Heart right ventricle (tissue), 16 donors: ENCODE measurements at places on chromosomes 2 and 18. TPM values are rescaled to one million over a fixed set of nuclear protein-coding genes. Genes with fewer than 3 reads are reported as not detected.

DNA sequence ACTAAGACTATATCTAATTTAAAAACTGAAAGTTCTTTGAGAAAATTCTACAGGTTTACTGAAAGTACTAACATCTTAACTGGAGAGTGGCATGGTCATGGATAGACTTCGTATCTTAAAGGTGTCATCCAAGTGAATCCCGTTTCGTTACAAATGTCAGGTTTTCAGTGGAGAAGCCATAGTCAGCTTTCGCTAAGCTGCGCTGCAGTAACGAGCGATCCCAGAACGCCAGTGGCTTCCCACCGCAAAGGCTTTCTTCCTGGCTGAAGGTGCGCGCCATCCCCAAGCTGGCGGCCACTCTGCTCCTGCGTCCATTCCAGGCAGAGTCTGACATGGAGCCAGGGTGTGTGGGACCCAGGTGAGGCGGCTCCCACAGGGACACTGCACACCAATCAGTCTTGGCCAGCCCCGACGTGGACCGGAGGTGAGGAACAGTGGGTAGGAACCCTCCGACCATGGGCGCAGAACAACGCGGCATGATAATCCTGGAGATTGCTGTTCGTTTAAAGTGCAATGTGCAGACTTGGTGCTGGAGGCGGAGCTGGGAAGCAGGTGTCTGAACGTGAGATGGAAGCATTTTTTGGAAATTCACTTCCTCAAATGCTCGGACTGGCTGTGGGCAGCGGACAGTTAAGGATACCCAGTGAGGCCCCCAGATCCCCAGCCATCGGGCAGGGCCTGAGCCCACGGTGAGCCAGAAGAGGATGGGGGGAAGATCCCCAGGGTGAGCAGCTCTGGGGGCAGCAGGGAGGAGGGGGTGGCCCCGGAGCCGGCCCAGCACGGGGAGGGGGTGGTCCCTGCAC, 27.8 kb upstream of the KCNG2 start:
- H3K36me3 ChIP-seq: no peaks in the 10 kb centered on the region
- no peak overlapping the region for H3K27ac ChIP-seq
- DNase-seq: no peak
- no peak overlapping the region for H3K4me3 ChIP-seq

DNA sequence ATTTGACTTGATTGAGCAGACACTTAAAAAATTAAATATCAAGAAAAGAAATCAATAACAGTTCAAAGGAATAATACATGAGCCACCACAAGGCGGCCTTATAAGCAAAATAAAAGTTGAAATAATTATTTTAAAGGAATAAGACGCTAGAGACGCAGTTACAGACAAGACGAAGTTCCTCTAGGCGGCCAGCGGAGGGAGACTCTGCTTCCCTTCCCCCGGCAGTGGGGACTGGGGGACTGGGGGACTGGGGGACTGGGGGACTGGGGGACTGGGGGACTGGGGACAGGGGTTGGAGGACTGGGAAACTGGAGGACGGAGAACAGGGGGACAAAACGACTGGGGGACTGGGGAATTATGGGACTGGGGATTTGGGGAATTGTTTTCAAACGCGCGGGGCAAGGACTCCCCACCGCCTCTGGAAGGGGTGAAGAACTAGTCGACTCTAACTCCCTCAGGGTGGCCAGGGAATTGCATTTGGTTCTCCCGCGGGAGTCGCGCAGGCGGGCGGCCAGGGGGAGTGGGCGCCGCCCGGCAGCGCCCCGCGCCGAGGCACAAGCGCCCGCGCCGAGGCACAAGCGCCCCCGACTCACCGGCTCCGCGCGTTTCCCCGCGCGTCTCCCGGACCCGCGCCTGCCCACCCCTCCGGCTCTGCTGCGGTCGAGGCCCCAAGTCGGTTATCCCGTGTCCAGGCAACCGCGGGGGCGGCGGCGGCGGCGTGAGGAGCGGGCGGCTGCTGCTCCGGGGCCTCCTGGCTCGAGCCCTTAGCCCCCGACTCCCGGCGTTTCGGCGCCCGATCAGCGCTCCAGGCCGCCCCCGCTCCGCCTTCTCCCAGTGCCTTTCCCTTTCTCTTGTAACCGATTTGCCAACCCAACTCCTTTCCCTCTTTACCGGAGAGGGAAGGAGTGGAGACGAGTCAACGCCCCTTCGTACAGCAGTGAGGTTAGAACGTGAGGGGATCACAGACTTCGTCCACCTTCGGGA, at the start of gene CCDC178:
CCDC178 (minus strand) TSS at position 662 of the 984 bp plus-strand sequence. CDS start 28,633 bp downstream, outside the sequence.
- H3K4me1 ChIP-seq: peaks cover 6% of the 10 kb centered on the region
- no peaks in the 10 kb centered on the region for H3K36me3 ChIP-seq
- peak within 1 kb of the TSS; percentile 55 for H3K4me3 ChIP-seq
- H3K27me3 ChIP-seq: peaks cover 24% of the 10 kb centered on the region
- peak; percentile 21 for DNase-seq

DNA sequence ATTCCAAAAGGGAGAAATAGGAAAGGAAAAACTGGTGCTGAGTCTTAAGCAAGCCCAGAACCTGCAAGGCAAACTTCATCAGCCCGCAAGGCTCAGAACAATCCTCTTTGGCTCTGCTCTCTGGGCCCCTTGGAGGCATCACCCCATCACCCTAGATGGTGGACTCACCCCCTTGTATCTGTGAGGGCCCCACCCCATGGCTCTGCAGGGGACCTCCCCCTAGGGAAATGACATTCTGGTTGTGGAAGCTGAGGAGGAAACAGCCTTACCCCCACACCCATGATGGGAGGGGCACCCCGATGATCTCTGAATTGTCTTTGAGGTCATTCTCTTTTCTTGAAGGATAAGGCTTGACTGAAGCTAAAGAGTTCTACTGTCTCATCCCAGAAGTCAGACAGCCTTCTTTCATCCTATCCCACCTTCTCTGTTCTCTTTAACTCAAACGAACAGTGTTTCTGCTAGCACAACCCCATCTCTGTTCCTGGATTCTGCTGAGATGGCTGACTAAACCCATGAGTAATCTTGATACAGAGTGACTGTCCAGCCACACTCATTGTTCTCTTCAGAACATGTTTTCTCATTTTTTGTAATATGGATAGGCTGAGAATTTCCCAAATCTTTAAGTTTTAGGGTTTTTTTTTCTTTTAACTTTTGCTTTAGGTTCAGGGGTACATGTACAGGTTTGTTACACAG, 492.1 kb upstream of the MYT1L start:
- H3K4me1 ChIP-seq: no peaks in the 10 kb centered on the region
- no peaks in the 10 kb centered on the region for H3K27me3 ChIP-seq
- no peak overlapping the region for H3K4me3 ChIP-seq
- DNase-seq: no peak
- no peaks in the 10 kb centered on the region for H3K36me3 ChIP-seq

GRCh38 chr2:2171624-2172023, 159.5 kb downstream of the MYT1L start:
- no peak overlapping the region for H3K27ac ChIP-seq
- H3K4me1 ChIP-seq: no peaks in the 10 kb centered on the region
- H3K27me3 ChIP-seq: no peaks in the 10 kb centered on the region

DNA sequence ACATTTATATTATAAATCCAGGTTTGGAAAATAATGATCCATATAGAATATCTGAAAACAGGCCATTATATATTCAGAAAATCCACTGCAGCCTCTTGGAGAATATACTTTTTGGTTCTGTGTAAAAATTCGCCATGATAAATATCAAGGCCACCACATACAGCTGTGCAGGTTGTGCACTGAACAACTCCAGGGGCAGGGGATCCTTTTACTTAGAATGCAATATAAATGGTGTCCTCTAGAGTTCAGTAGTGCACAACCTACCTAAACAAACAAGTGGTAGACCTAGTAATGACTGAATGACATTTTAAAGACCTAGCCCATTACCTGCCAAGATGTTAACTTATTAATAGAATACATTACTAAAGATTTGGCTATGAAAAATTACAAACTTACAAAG, 22.4 kb downstream of the MOGAT1 start:
- no peak for DNase-seq
- H3K4me1 ChIP-seq: no peaks in the 10 kb centered on the region
- H3K36me3 ChIP-seq: no peaks in the 10 kb centered on the region
- H3K27me3 ChIP-seq: no peaks in the 10 kb centered on the region
- H3K4me3 ChIP-seq: no peak overlapping the region

DNA sequence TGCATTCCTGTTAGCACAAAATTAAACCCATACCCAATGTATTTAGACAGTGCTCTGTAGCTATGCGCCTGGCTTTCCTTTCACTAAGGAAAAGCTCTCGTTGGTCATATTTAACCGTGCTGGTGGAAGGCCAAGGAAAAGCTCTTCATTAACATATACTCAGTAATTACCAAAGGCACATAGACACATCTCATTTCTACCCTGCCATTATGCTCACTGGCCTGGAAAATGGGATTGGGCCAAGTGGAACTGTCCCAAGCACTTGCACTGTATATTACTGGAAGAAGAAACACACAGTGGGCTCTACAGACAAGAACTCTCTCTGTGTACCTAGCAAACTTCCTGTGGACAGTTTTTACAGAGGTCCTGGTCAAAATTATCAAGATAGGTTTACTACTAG, 274.4 kb downstream of the ERBB4 start:
- H3K36me3 ChIP-seq: no peaks in the 10 kb centered on the region
- H3K4me1 ChIP-seq: no peaks in the 10 kb centered on the region
- H3K27me3 ChIP-seq: no peaks in the 10 kb centered on the region
- H3K4me3 ChIP-seq: no peak overlapping the region
- H3K27ac ChIP-seq: no peak overlapping the region

- no peaks in the 10 kb centered on the region for H3K27me3 ChIP-seq
- no peaks in the 10 kb centered on the region for H3K4me1 ChIP-seq
- no peak overlapping the region for H3K4me3 ChIP-seq
- no peak for DNase-seq
Measured at GRCh38 chr18:4016391-4017049, 438.6 kb downstream of the DLGAP1 start.

GRCh38 chr2:49241501-49241900, 87.2 kb upstream of the FSHR start:
- no peak overlapping the region for H3K4me3 ChIP-seq
- no peaks in the 10 kb centered on the region for H3K27me3 ChIP-seq
- no peak overlapping the region for H3K27ac ChIP-seq
- H3K36me3 ChIP-seq: no peaks in the 10 kb centered on the region
- DNase-seq: no peak

DNA sequence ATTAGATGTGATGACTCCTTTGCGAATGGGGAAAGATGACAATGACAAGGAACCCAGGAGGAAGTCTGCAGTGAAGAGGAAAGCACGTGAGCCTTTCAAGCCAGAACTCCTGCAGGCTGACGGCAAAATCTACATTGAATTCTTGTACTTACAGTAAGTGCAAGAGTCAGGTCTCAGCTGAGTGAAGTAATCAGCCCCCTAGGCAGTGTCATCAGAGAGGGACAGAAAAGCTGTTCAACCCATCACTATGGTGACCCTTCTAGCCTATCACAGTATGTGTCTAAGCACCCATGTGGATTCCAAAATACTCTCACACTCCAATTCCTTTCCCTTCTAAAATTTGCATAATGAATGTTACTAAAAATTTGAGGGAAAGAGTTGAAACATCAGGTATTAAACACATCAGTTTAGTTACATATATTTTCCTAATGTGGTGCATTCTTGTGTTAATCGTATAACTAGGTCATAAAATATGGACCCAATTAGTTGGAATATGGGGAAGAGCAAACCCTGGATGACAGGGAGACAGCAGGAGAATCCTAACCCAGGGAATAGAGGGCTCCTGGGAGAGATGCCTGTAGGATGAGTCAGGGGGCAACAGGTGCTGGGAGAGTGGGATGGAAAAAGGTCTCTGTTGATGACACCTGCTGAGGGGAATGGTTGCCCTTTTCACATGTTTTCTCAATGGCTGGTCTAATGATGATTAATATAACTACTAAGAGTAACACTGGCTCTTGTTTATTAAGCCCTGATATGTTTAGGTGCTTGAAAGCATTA, 39.5 kb downstream of the VWC2L start:
- DNase-seq: no peak
- H3K4me3 ChIP-seq: no peak overlapping the region
- no peaks in the 10 kb centered on the region for H3K36me3 ChIP-seq
- H3K4me1 ChIP-seq: no peaks in the 10 kb centered on the region
- H3K27me3 ChIP-seq: no peaks in the 10 kb centered on the region
- no peak overlapping the region for H3K27ac ChIP-seq

- H3K27me3 ChIP-seq: no peaks in the 10 kb centered on the region
- peaks cover 4% of the 10 kb centered on the region for H3K36me3 ChIP-seq
- H3K4me1 ChIP-seq: no peaks in the 10 kb centered on the region
- H3K4me3 ChIP-seq: no peak overlapping the region
- no peak for DNase-seq
- H3K27ac ChIP-seq: no peak overlapping the region
Measured at GRCh38 chr2:119252186-119253113, 28.8 kb downstream of the STEAP3 start.

GRCh38 chr2:197265036-197265435, 45.5 kb downstream of the ANKRD44 start:
- H3K4me3 ChIP-seq: no peak overlapping the region
- no peak overlapping the region for H3K27ac ChIP-seq
- no peaks in the 10 kb centered on the region for H3K36me3 ChIP-seq
- H3K27me3 ChIP-seq: no peaks in the 10 kb centered on the region
- peaks cover 16% of the 10 kb centered on the region for H3K4me1 ChIP-seq
- no peak for DNase-seq

DNA sequence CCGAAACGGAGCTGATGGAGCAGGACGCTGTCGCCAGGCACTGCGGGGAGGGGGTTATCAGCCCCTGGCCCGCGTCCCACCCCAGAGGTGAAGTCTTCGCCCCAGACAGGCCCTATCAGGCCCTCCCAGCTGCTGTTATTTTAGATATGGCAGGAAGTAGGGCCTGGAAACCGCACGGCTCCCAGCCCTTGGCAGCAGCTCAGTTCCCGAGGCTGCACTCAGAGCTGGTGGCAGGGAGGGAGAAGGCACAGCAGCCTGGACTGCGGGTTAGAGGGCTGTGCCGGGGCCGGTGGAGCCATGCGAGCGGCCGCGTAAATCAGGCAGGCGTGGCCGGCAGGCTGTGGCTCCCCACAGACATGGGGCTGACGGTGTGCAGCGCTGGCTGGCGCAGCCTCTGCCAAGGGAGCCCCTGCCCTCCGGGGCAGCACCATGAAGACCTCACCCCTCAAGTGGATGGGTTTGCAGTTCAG, 111.4 kb downstream of the NFATC1 start:
- no peaks in the 10 kb centered on the region for H3K27me3 ChIP-seq
- DNase-seq: peak; percentile 83
- H3K4me1 ChIP-seq: peaks cover 41% of the 10 kb centered on the region
- peak overlapping the region; percentile 95 for H3K27ac ChIP-seq

SLC9A4 gene
- not detected for total RNA-seq

TFPI gene
- 16.2 TPM for total RNA-seq

SCTR gene
- total RNA-seq: not detected
